ENCODE measurements at places on chromosomes 11 and 22.

GRCh38 chr11:69416143-69416515, 65.3 kb upstream of the LINC01488 start:
- DNase-seq = no peak

GRCh38 chr22:23450434-23450795, 129.7 kb downstream of the IGLL1 start:
- DNase-seq = no peak

- no peak for DNase-seq
Measured at GRCh38 chr22:33842421-33843094, 77.7 kb downstream of the LARGE1 start.

DNA sequence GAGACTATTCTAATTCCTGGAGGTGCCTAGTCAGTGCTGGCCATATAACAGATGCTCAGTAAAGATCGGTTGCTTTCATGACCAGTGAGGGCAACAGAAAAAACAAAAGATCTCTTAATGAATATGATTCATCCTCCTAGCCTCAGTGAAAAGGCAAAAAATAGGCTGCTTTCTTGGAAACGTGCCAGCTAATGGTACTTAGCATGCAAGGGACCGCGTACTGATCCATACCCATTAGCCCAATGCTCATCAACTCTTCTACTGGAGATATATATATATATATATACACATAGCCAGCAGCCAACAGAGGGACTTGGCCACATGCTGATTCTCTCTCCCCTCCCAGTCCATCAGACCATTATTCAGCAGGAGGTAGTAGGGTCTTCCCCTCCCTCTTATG, 320.4 kb downstream of the KIRREL3 start:
- no peak for DNase-seq

DNA sequence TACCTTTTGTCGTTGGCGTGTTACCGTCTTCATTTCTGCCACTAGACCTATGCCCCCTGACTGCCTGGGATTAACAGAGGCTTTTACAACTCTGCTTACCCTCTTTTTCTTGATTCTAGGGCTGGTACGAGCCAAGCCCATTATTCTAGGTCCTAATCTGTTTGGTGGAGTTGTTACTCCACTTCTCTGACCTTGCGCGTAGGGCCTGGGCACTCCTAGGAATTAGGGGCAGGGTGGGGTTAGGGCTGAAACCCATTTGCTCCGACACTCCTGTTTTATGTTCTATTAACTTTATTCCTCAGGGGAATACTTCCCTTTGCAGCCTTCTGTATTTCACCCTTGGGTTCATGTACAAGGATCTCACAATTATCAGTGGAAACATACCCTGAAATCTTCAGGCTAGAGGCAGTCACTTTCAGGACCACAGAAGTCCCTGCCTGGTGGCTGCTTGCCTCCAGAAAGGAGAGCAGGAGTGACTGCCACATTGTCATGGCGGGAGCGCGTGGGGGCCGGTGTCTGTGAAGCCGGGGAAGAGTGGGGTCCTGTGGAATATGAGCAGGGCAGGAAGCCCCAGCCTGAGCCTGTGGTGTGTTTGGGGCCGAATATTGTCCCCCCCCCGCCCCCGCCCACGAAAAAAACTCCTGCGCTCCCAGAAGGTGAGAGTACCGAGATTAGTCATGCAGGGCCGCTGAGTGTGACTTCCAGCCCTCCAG, 731 bp upstream of the SLC37A2 start:
- no peak for DNase-seq

GRCh38 chr11:1237128-1237580, 14.3 kb downstream of the MUC5B start:
- no peak for DNase-seq
